ENCODE measurements at places on chromosomes 7 and 10.

- DNase-seq: no peak
Observed at GRCh38 chr10:46245381-46245900, 41.4 kb upstream of the ANTXRL start.

GRCh38 chr10:101563007-101563406, 25.1 kb downstream of the POLL start:
- no peak for DNase-seq

- peak; percentile 8 for DNase-seq
Observed at GRCh38 chr7:6015917-6016652, 7.0 kb downstream of the AIMP2 start.

- DNase-seq: no peak
Observed at GRCh38 chr10:75825235-75825634, 393.8 kb downstream of the LRMDA start.

- DNase-seq: no peak
Observed at GRCh38 chr10:79184145-79184625, 115.4 kb downstream of the ZMIZ1 start.

DNA sequence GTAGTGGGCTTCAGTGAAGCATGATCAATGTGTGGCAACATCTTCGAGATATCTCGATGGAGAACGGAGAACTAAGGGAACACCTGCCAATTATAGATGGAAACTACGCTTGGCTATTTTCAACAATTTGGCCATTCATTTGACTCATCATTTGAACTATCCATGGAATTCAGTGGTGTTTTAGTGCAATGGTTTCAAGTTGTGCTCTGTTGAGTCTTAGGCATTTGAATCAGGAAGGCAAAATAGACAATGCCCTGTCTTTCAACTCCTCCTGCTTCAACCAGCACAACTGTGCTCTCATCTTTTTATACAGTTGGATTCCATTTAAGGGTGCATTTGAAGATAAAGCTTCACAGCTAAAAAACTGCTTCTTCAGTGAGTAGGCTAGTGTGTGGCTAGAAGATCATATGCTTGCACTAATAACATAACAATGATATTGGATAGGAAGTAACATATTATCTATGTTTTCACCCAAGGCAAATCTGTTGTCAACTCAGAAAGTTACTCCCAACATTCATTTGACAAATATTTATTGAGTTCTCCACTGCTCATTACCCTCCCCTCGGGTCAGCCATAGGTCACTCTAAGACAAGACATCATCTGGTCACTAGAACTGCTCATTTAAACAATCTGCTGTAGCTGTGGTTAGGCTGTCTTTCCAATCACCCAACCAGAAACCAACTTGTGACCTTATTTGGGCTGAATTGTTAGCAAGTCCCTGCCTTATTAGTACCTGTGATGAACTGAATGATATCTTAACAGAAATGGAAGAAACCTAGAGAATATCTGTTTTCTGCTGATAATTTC, 314.1 kb upstream of the SP4 start:
- DNase-seq: no peak

- DNase-seq: no peak
Observed at GRCh38 chr10:119358567-119358966, 151.2 kb downstream of the GRK5 start.

DNA sequence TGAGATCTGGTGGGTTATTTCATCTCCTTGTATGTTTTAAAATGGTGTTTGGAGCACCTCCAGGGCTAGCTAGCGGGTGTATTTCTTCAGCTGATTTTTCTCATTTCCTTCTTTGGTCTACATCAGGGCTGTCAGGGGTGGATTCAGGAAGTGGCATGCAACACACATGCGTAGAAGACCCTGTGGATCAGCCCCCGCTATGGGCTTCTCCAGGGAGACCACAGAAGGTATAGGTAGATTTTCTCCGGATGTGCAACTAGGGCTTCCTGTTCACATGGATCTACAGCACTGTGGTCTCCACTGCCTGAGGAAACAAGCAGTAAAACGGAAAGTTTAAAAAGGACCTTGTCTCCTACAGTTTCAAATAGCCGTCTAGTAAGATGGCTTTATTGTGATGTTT, 10.4 kb downstream of the NUB1 start:
- DNase-seq: no peak

GRCh38 chr7:87119581-87119980, 32.7 kb upstream of the DMTF1 start:
- DNase-seq: no peak

GRCh38 chr10:75762431-75762802, 331.0 kb downstream of the LRMDA start:
- DNase-seq: no peak

- DNase-seq: no peak
Observed at GRCh38 chr10:101781984-101782810, 1.0 kb downstream of the NPM3 start.

- no peak for DNase-seq
Observed at GRCh38 chr10:127275793-127276450, 79.5 kb upstream of the INSYN2A start.

- no peak for DNase-seq
Observed at GRCh38 chr10:104928734-104929133, 287.6 kb downstream of the SORCS3 start.

DNA sequence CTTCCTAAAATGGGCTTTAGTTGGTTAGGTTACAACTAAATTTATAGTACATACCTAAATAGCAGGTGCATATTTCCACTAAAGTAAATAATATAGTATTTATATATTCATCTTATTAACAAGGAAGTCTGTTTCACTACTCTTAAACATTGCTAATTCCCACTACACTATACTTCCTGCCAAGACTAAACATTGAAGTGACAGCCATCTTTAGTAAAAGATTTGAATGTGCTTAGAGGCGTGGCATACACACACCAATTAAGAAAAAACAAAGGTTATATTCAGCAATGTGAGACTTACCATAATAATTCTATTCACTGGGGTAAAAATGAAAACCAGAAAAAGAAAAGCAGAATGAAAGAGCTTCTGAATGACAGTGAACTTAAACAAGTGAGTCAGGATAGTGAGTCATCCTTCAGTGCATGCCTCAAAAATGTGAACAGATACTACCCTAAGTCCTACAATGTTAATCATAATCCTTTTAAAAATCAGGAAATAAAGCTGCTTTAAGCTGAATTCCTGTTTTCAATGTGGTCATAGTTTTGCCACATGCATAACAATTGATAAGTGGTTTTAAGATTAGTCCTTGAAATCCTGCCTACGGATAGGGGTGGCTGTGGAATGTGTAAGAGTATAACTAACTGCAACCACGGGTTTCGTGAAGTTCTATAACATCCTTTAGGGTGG, 59.4 kb downstream of the USP6NL start:
- no peak for DNase-seq

DNA sequence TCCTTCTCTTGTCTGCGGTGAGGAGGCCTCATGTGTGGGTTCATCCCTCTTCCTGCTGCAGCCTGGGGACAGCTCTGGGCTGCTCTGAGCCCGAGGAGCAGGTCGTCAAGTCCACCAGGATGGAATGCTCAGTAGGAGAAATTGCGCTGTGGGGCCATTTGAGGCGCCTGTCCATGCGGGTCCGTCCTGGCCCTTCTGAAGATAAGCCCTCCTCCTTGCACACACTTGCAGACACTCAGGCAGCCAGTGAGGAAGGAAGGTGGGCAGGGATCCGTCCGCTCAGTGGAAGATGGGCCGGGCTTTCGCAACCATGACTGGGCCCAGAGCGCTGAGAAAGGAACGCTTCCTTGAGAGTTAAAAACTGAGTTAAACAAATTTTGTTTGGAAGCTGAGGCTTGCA, 356.8 kb downstream of the GLRX3 start:
- no peak for DNase-seq

DNA sequence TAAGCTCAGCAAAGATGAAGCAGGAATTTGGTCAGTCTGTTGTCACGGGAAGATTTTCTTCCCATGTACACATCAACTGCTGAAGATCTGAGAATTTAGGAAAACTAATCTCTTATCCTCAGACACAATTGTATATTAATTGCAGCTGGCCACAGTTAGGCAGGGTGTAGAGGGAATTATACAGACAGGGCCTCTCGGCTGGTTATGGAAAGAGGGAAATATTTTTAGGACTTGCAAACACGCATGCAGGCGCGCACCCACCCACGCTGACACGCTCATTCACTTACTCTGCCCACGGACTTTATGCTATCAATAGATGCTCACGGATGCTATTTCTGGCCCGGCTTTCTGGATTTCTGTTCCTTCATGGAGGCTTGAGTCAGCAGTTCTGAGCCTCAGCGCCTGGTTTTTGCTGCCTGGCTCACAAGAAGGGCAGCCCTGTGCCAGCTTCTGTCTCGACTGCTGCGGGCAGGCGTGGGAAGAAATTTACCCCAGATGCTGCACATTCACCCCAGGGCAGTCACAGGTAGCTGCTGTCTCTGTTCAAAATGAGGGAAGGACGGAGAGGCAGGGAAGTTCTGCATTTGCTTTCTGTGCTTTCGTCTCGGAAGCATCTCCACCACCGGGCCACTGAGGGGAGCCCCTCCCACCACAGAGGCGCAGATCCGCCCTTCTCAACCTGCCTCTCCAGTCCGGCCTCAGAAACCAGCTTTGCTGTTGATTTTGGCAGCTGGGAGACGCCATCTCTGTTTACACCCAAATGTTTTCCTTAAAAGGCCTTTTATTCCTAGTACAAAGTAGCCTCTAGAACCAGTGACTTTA, 116.3 kb upstream of the BTBD16 start:
- peak; percentile 57 for DNase-seq

DNA sequence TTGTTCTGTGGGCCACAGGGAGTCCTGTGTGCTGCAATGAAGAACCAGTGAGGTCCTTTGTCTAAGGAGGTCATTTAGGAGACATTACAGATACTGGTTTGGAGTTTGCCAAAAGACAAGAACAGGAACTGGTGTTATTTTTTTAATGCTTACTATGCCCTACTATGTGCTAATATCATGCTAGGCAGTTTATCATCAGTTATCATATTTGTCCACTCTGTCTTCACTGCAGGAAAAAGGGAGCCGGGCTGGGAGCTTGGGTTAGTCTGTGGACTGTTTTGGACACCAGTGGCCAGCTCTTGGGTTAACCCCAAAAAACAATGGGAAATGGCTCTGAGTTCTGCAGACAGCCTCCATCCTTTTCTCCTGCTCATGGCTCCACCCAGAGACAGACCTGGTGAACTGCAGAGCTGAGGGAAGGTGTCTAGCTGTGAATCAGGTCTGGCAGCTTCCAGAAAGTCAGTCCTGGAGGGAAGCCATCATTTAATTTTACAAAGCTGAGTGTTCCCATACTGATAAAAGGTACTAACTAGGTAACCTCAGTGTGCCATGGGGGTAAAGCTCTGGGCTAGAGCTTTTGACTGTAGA, 101.2 kb upstream of the ZNF746 start:
- DNase-seq: no peak

- DNase-seq: peak; percentile 91
Observed at GRCh38 chr10:122461367-122461728, at the start of gene HTRA1. Gene HTRA1 (plus strand): TSS chr10:122461553. CDS start chr10:122461653, 100 bp downstream.

DNA sequence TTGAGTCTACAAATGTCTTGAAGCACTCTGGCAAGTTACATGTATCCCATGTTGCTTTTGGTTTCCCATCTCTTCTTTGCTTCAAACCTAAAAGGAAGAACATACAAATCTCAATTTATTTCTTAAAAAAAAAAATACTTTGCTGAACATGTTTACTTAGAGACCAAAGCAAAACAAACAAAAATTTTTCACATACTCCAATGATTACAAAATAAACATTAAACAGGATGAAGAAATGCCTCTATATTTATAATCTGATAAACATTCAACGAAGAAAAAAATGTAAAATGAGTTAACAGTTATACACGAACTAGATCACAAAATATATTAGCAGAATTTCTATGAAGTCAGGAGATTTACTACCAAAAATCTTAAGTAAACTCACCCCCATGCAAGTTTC, 31.3 kb downstream of the FAM204A start:
- DNase-seq: no peak

DNA sequence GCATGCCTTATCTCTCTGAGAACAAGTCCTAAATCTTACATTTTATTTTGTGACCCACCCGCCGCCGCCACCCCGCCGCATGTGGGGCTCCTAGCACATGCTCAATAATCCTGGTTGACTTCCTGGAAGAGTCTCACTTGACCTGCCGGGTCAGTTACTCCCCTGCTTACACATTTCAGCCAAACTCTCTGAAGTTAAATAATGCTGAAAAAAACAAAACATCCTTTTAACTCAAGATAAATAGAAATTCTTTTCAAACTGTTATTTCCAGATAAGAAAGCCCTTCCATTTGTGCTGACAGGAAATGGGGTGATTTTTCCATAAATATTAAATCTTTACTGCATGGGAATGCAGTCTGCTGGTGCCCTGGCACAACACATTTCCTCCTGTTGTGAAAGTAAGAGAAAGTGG, 123.5 kb downstream of the ABLIM1 start:
- no peak for DNase-seq

DNA sequence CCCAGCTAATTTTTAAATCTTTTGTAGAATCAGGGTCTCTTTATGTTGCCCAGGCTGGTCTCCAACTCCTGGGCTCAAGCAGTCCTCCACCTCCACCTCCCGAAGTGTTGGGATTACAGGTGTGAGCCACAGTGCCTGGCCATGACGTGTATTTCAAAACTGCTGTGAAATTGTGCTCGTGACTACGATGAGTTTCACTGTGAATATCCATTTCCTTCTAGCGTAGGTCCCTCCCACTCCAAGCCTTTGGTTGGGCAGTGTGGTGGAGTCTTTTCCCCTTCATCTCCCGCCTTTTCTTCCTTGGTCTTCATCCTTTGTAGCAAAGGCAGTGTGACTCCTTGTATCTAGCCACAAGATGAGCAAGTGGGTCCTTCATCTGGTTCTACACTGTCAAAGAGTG, 56.2 kb downstream of the CUL1 start:
- no peak for DNase-seq

GRCh38 chr7:2299131-2299829, 15.0 kb downstream of the SNX8 start:
- no peak for DNase-seq

DNA sequence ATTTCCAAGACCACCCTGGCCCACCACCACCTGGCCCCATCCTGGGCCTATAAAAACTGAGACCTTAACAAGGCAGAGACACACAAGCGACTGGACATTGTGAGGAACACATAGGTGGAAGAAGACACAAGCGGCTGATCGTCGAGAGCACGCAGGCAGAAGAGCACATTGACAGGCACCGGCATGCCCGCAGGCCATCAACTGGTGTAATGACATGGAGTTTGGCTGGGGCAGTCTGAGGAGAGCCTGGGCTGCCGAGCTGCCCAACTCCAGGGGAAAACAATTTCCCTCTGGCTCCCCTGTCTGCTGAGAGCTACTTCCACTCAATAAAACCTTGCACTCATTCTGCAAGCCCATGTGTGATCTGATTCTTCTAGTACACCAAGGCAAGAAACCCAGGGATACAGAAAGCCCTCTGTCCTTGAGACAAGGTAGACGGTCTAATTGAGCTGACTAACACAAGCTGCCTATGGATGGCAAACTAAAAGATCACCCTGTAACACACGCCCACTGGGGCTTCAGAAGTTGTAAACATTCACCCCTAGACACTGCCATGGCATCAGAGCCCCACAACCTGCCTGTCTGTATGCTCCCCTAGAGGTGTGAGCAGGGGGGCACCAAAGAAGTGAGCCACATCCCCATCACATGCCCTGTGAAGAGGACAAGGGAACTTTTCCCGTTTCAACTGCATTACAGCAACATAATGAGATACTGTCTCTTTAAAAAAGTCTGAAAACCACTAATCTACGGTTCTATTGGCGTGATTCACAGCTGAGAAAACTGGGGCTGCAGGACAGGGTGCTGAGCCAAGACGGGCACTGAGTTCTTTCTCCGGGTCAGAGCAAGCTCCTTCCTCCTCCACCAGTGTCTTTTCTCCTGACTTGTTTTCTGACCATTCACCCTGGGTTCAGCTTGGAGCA, 18.5 kb upstream of the TNS3 start:
- DNase-seq: no peak

GRCh38 chr10:63515002-63515763, 6.0 kb upstream of the REEP3 start:
- no peak for DNase-seq

GRCh38 chr7:28328822-28329660, 83.3 kb upstream of the CREB5 start:
- no peak for DNase-seq

All from midbrain (tissue), 1 donor.